ENCODE measurements at places on chromosomes 2 and 18.

GRCh38 chr2:27752551-27753237, 18.8 kb upstream of the MRPL33 start:
- no peak for DNase-seq

GRCh38 chr2:33110461-33110860, 163.7 kb downstream of the LTBP1 start:
- DNase-seq = peak; percentile 32

- no peak for DNase-seq
Measured at GRCh38 chr2:39443009-39443408, 5.9 kb upstream of the MAP4K3 start.

GRCh38 chr18:10804126-10804525, 278.3 kb downstream of the NAPG start:
- no peak for DNase-seq

GRCh38 chr18:8478968-8479370, 130.3 kb upstream of the RAB12 start:
- DNase-seq = no peak

DNA sequence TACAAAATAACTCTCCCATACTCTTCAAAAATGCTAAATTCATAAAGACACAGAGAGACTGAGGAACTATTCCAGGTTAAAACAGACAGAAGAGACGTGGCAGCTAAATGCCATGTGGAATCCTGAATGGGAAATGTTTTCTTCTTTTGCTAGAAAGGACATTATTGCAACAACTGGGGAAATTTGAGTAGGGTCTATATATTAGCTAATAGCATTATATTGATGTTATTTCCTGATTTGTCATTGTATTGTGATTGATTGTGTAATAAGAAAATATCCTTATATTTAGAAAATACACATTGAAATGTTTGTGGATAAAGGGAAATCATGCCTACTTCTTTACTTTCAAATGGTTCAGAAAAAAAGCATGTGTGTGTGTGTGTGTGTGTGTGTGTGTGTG, 23.4 kb downstream of the PSTPIP2 start:
- DNase-seq = no peak

Data from fibroblast of mammary gland (primary cell).